ENCODE measurements at places on chromosomes 4 and X.

DNA sequence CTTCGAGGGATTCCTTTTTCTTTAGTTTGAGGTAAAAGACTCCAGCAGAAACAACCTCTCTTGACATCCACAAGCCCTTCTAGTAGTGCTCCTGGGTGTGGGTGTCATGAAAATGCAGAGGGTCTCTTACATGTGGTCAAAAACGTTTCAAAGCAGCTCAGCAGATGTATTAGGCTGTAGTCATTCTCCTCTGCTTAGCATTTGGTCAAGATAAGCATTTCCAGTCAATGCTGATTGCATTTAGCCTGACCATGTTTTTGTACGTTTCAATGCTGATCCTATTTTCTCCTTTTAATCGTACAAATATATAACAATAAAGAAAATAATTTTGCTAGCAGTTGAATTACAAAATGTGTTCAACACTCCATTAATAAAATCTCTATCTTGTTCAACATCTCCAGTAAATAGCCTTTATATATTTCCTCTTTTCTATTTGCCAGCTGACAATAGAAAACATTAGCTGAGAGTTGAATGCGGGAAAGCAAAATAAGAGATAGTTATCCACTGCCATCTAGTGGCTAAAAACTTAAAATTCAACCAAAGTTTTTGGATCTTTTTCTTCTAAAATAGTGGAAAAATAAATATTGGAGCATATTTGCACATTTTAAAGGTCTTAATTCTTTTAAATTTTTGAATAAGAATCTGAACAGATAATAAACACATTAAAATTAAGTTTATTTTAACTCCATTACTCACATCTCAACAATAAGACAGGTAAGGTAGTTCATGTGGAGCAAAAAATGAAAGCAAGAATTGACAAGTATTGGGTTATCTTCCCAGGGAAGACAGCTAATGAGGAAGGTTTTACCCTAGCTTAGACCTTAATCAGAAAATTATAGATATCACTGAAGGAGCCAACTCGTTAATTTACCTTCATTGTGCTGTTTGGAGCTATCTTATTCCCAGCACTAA is 15.2 kb upstream of the PACRGL start:
- DNase-seq: peak; percentile 23

GRCh38 chr4:168723569-168723968 is 226.7 kb downstream of the PALLD start:
- DNase-seq: peak; percentile 58

GRCh38 chr4:99047710-99048109 is 40.9 kb downstream of the ADH5 start:
- no peak for DNase-seq

DNA sequence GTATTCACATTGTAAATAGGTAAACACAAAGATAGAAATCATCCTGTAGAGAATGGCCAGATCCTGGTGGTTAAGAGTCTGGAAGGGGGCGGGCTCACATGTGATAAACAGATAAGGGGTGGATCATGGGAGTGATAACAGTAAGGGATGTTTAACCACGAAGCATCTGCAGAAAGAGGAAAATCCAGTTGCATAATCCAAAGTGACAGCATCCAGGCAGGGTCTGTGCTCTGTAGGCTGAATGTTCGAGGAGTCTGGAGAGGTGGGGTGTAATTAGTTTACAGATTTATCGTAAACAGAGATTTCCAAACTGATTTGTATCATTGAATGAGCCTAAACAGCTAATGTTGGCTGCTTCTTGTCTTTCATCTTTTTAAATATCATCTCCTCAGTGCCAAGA is 1009.8 kb upstream of the SLIT2 start:
- DNase-seq: peak; percentile 23

- DNase-seq: no peak
Measured at GRCh38 chrX:103773445-103773844, 3.2 kb upstream of the PLP1 start.

DNA sequence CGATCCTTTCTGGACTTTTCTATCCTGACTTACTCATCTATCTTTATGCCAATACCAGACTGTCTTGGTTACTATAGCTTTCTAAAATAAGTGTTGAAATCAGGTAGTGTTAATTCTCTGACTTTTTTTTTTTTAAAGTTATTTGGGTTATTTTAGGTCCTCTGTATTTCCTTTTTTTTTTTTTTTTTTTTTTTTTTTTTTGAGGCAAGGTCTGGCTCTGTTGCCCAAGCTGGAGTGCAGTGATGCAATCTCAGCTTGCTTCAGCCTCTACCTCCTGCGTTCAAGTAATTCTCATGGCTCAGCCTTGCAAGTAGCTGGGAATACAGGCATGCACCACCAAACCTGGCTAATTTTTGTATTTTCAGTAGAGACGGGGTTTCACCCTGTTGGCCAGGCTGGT is 2.8 kb upstream of the NELFA start:
- no peak for DNase-seq

- DNase-seq: no peak
Measured at GRCh38 chrX:42708222-42708621, 69.7 kb downstream of the PPP1R2C start.

DNA sequence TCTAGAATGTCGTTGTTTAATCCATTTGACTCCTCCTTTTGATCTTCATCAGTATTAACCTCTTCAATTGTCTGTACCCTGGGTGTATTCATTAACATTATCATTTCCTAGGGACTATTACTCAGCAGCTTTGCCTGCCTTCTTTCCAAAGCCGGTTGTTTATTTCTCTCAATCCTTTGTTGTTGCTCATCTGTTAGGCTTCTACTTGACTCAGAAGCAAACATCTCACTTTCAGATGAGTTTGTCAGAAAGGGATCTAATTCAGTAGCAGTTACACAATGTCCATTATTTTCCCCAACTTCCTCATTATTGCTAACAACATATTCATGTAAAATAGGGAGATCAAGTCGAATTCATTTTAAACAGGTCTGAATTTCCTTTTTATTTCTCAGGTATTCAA is 22.1 kb upstream of the HSD17B10 start:
- DNase-seq: peak; percentile 10

GRCh38 chr4:94302191-94302590 is 40.4 kb downstream of the HPGDS start:
- no peak for DNase-seq

- peak; percentile 41 for DNase-seq
Measured at GRCh38 chr4:41611881-41612871, 74.2 kb downstream of the LIMCH1 start.

DNA sequence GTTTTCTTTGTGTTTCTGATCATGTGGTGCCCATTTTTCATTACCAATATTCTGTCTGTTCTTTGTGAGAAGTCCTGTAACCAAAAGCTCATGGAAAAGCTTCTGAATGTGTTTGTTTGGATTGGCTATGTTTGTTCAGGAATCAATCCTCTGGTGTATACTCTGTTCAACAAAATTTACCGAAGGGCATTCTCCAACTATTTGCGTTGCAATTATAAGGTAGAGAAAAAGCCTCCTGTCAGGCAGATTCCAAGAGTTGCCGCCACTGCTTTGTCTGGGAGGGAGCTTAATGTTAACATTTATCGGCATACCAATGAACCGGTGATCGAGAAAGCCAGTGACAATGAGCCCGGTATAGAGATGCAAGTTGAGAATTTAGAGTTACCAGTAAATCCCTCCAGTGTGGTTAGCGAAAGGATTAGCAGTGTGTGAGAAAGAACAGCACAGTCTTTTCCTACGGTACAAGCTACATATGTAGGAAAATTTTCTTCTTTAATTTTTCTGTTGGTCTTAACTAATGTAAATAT is 110.4 kb downstream of the IL13RA2 start:
- DNase-seq: no peak

- DNase-seq: no peak
Measured at GRCh38 chr4:97747945-97748344, 395.3 kb downstream of the STPG2 start.

DNA sequence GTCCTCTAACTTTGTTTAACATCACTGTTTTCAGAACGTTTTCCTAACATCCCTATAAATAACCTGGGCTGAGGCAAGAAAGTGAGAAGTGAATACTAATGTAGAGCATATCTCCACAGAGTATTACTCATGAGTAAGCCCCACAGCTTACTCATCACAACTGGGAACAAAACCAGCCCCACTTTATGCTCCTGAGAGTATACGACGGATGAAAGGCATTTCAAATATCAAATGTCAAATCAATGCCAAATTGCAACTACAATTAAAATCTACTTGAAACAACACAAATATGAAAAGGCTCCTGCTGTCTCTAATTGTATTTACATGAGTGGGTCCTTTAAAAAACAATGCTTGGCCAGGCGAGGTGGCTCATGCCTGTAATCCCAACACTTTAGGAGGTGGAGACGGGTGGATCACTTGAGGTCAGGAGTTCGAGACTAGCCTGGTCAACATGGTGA is 41.2 kb downstream of the SH3RF1 start:
- peak; percentile 91 for DNase-seq

GRCh38 chrX:3377560-3377959 is 31.1 kb upstream of the MXRA5 start:
- no peak for DNase-seq

DNA sequence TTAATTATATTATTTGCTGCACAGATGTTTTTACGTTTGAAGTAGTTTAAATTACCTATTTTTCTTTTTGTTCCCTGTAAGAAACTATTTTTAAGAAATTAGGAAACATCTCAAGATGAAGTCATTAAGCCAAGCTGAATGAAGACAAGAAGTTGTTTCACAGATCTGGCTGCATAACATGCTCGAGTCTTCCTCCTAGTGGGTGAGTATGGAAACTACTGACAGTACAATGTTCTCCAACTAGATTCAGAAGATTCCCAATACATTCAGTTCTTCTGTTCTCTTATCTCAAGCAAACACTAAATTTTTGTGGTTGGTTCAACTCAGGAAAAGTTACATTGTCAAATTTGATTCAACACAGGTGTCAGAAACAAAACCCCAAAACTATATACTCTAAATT is 256.8 kb upstream of the VCX start:
- DNase-seq: no peak

DNA sequence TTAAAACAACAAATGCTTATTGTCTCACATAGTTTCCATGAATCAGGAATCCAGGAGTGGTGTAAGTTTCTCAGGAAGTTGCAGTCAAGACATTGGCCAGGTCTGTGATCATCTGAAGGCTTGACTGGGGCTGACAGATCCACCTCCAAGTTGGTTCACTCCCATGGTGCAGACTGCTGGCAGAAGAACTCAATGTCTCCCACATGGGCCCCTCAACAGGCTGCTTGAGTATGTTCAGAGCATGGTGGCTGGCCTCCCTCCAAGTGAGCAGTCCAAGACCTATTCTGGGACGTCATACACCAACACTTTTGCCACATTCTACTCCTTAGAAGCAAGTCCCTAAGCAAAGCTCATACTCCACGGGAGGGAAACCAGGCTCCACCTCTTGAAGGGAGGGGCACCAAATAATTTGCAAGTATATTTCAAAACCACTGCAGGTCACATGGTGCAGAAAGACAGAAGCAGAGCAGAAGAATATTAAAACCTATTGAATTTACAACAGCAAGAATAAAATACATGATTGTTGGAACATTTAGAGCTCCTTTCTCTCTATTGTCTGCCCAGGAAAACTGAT is 35.3 kb downstream of the LGI2 start:
- no peak for DNase-seq

DNA sequence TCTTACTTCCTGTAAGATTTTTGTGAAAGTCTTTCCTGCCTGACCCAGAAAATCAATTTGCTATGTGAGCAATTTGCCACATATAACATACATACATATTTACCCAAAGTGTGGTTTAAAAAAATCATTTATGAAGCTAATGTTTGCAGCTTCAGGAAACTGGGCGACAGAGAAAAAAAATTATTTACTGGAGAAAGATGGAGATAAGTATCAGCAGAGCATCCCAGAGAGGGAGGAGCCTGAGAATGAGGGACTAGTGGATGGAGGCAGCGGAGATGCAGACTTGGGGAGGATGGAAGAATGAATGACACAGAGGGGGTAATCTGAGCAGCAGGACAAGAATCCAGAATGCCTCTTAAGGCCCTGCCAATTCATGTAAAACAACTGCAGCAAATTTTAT is 975 bp upstream of the GYPA start:
- no peak for DNase-seq

- DNase-seq: no peak
Measured at GRCh38 chrX:131828482-131828881, 194.6 kb upstream of the STK26 start.

- DNase-seq: no peak
Measured at GRCh38 chrX:69085151-69085550, 80.1 kb downstream of the PJA1 start.

- DNase-seq: peak; percentile 4
Measured at GRCh38 chr4:91448668-91449330, 855.0 kb upstream of the GRID2 start.

GRCh38 chrX:81304563-81304962 is 102.7 kb downstream of the SH3BGRL start:
- no peak for DNase-seq

DNA sequence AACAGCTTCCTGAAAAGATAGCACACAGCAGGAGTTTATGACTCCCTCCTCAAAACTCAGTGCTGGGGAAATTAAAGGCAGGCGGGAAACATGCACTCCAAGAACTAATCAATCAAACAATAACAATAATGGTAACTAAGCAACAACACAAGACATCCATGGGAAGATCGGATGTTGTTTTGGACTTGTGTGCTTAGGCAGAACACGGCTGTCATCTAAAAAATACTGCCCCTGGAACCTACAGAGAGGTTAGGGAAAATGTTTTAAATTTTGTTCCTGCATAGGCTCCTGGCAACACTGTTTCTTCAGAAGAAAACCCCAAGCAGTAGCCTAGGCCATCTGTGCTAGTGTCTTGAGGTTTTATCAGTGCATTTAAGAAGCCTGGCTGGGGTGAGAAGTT is 1378.2 kb downstream of the STIM2 start:
- no peak for DNase-seq

DNA sequence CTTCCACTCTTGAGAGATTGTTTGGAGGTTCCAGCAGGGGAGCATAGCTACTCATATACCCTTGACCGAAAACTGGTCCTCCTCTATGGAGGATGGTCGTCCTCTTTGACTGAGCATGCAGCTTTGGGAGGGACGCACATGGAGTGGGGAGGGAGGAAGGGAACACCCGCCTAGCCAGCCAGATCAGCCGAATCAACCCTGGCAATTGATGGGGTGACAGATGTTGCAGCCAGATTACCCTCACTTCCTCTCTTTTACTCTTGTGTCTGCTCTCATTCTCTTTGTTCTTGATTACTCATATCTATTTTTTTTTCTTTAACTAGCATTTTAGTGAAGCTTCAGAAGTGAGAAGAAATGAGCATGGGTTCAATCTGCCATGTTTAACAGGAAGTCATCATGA is 19.6 kb downstream of the MGST2 start:
- DNase-seq: no peak

DNA sequence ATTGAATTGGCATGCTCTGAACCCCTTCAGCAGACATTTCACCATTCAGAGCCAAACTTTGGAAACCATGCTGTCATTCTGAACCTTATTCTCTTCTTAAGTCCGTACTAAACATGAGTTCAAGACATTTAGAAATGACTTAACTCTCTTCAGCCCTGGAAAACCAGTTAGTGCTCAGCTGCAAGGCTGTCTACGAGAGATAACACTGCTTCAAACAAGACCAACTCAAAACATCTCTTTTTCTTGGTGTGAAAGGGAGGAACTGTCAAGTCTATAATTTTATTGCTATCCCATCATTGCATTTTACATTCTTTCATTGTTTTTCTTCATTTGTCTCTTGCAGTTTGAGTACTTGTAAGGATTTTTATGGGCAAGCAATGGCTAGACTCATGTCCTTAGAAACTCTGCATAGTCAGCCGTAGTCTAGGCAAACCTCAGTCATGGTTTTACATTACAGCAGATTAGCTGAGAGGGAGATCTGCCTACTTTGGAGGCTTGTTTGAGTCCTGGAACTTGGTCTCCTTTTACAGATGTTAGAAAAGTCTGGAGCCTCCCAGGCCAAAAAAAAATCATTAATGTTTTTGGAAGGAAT is 120.6 kb upstream of the JADE1 start:
- no peak for DNase-seq

- peak; percentile 49 for DNase-seq
Measured at GRCh38 chr4:106502106-106502699, 133.6 kb upstream of the GIMD1 start.

Measured in RPMI7951 (cell line).